HCT116 (cell line): ENCODE measurements at places on chromosomes 2 and 18. TPM values are rescaled to one million over a fixed set of nuclear protein-coding genes. Genes with fewer than 3 reads are reported as not detected.

REG1B gene
- 4.2 TPM for total RNA-seq

PRKCE gene
- total RNA-seq, result 14.8 TPM

DNA sequence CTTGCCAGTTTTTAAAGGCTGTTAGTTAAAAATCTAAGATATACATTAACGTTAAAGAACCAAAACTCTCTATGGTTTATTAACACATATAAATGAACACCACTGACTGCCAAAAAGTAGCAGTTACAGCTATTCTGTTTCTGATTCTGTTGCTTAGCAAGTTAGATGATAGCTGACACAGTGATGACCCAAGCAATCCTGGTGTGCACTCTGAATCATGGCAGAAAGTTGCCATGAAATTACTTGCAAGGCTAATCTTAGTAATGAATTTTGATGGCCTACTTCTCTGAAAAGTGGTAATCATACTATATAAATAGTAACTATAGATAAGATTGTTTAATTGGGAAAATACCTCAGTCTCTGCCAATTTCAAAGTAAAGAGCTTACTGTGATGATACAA lies 57.7 kb downstream of the ROCK2 start:
- H3K27me3 ChIP-seq, result no peaks in the 10 kb centered on the region
- H3K36me3 ChIP-seq, result peaks cover 7% of the 10 kb centered on the region; the same call in 1 of the 2 replicates
- no peak for DNase-seq
- no peak overlapping the region for H3K27ac ChIP-seq

DNA sequence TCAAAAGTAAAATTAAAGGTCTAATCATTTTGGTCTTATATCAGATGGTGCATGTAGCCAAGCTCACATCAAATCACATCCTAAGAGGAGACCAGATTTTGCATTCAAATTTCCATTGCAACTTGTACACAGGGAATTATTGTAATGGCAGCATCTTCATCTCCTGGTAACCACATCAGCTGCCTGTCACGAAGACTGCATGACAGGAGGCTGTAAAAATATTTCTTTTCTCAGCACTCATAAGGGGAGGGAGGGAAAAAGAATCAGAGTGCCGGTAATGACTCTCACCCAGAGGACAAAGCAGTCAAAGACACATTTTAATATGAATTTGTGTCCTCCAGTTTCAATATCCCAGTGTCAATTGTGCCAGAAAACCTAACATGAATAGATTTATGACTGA lies 216.7 kb downstream of the TMEM163 start:
- H3K4me3 ChIP-seq, result no peak overlapping the region
- H3K4me1 ChIP-seq, result no peaks in the 10 kb centered on the region
- no peak for DNase-seq
- H3K27ac ChIP-seq, result no peak overlapping the region
- no peaks in the 10 kb centered on the region for H3K36me3 ChIP-seq
- H3K27me3 ChIP-seq, result no peaks in the 10 kb centered on the region

ABHD1 gene
- not detected for total RNA-seq

GRCh38 chr2:178194600-178195389 lies 483 bp downstream of the OSBPL6 start:
- H3K27ac ChIP-seq, result peak overlapping the region; percentile 79
- peak overlapping the region; percentile 69 for H3K4me3 ChIP-seq
- peaks cover 28% of the 10 kb centered on the region for H3K4me1 ChIP-seq
- no peak for DNase-seq
- no peaks in the 10 kb centered on the region for H3K36me3 ChIP-seq
- H3K27me3 ChIP-seq, result no peaks in the 10 kb centered on the region

GKN1 gene
- not detected for total RNA-seq

DNA sequence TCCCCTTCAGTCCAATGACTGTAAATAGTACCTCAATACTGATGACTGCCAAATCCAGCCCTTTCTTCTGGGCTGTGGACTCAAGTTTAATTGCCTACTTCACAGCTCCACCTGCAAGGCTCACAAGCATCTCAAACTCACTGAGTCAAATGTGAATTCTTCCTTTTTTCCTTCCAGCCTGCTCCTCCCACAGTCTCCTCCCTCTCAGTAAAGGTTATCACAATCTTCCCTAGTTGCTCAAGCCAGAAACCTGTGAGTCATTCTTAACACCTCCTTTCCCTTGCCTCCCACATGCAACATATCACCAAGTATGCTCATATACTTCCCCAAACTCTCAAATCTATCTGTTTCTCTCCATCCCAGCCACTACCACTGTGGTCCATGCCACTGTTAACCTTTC lies 3.7 kb upstream of the MFSD6 start:
- H3K4me1 ChIP-seq, result peaks cover 24% of the 10 kb centered on the region
- H3K27ac ChIP-seq, result no peak overlapping the region
- no peaks in the 10 kb centered on the region for H3K27me3 ChIP-seq
- no peaks in the 10 kb centered on the region for H3K36me3 ChIP-seq
- peak; percentile 32 for DNase-seq

CIDEA gene
- total RNA-seq, result not detected

DNA sequence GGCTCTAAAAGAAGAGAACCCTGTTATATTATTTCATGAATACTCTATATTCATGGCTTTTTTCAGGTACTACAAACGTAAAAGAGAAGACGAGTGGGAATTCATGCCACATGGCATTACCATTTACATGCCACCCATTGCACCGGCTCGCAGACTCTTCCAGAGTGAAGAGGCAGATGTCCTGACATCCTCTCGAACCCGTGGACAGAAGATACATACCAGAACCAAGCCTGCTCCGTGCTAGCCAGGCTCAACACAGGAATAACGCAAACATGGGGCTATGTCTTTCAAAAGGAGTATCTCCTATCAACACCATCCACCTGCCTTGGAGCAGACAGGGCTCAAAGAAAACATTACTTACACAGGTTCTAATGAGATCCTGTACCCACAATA lies 168.8 kb downstream of the THADA start:
- no peaks in the 10 kb centered on the region for H3K27me3 ChIP-seq
- H3K4me3 ChIP-seq, result no peak overlapping the region
- H3K36me3 ChIP-seq, result no peaks in the 10 kb centered on the region

- no peaks in the 10 kb centered on the region for H3K36me3 ChIP-seq
- no peak overlapping the region for H3K4me3 ChIP-seq
- H3K27ac ChIP-seq, result no peak overlapping the region
- no peaks in the 10 kb centered on the region for H3K4me1 ChIP-seq
- no peaks in the 10 kb centered on the region for H3K27me3 ChIP-seq
- DNase-seq, result no peak
These were observed 225.3 kb upstream of the ARL4C start for GRCh38 chr2:234722176-234722575.

DNA sequence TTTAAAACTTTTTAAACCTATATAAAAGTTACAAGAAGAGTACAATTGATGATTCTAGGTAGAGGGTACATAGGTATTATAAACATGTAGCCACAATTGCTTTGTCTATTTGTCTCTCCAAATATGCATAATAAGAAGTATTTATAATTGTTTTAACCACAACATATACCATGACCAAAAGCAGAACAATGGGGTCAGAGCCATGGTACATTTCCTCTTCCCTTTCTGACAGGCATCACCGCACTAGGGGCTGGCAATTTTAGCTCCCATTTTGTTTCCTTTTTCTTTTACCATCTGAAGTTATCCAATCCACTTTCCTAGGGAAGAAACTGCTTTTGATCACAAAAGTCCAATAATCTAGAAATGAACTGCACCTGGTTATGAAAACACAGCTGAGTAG lies 49.3 kb downstream of the TMX3 start:
- H3K4me1 ChIP-seq, result no peaks in the 10 kb centered on the region
- H3K27ac ChIP-seq, result no peak overlapping the region
- H3K36me3 ChIP-seq, result no peaks in the 10 kb centered on the region
- H3K27me3 ChIP-seq, result no peaks in the 10 kb centered on the region

GRCh38 chr18:10379522-10379921 lies 74.9 kb upstream of the APCDD1 start:
- peaks cover 59% of the 10 kb centered on the region for H3K27me3 ChIP-seq
- no peak overlapping the region for H3K27ac ChIP-seq
- no peaks in the 10 kb centered on the region for H3K4me1 ChIP-seq
- no peak for DNase-seq

GRCh38 chr18:9058406-9058805 lies 44.1 kb upstream of the NDUFV2 start:
- H3K27ac ChIP-seq, result no peak overlapping the region
- DNase-seq, result no peak
- H3K4me3 ChIP-seq, result no peak overlapping the region

DNA sequence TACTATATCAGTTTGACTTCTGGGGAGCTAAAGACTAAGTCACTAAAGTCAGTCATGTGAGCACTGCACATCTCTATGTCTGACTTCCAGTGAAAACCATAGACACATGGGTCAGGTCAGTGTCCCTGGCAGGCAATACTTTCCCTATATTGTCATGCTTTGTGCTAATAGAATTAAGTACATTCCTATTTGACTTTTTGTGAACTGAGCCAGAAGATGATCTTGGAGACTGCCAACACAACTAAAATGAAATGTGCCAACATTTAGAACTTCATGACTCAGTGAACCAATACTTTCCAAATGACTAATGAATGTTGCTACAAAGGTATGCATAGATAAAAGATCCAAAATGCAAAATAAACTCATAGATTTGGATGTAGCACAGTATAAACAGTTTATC lies 820.8 kb upstream of the FAM98A start:
- H3K36me3 ChIP-seq, result no peaks in the 10 kb centered on the region
- H3K27me3 ChIP-seq, result no peaks in the 10 kb centered on the region
- H3K4me1 ChIP-seq, result no peaks in the 10 kb centered on the region
- DNase-seq, result no peak
- H3K4me3 ChIP-seq, result no peak overlapping the region

DNA sequence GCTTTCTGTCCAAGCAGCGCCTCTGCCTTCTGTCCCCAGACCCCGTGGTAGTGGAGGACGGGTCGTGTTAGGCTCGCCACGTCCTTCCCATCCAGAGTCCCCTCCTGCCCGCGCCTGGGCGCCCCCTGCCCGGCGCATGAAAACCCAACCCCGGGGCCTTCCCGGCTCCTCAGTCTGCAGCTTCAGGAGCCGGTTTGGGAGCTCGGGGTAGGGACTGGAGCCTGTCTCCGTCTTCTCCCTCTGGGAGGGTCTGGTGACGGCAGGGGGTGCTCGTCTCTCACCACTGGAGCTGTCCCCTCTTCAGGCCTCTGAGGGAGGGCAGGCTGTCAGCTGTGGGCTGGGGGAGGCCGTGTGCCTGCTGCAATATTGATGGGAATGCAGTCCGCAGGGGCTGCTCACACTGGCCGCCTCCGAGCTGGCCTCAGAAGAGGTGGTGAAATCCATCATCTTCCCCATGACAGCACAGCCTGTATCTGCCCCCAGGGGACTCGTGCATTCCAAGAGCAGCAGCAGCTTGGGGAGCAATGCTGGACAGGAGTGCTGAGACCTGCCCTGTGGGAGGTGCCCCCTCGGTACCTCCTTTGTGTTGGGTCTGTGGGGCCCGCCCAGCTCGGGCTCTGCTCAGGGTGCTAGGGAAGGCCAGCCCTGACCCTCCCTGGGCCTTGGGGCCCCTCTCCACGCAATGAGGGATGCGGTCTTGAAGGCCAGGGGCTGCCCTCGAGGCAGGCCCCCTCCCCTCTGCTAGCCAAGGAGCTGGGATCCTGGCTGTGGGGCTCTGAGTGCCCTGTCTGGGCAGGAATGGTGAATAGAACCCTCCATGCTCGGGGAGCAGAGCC lies 17.8 kb upstream of the KLHL30 start:
- H3K27ac ChIP-seq, result no peak overlapping the region
- no peaks in the 10 kb centered on the region; the same call in 1 of the 2 replicates for H3K27me3 ChIP-seq
- no peaks in the 10 kb centered on the region for H3K36me3 ChIP-seq
- DNase-seq, result no peak
- no peak overlapping the region for H3K4me3 ChIP-seq
- no peaks in the 10 kb centered on the region for H3K4me1 ChIP-seq

MAP3K19 gene
- total RNA-seq, result not detected
